ENCODE measurements at places on chromosomes 3 and 15.

- no peak for DNase-seq
Observed at GRCh38 chr3:119628390-119628789, 30.7 kb downstream of the PLA1A start.

DNA sequence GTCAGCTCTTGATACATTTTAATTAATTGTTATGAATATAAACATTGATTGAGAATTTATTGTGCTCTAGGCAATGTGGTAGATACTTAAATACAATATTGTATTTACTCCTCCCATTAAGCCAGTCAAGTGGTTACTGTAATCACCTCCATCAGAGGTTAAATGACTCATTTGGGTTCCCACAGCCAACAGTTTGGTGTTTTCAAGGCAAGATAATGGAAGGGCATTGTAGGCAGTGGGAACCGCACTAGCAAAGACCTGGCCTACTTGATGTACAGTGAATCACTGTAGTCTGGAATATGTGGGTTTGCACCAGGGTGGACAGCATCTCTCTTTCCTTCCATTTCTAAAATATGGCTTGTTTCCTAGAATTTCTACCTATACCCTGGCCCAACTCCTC lies 127.4 kb downstream of the EDEM1 start:
- no peak for DNase-seq

DNA sequence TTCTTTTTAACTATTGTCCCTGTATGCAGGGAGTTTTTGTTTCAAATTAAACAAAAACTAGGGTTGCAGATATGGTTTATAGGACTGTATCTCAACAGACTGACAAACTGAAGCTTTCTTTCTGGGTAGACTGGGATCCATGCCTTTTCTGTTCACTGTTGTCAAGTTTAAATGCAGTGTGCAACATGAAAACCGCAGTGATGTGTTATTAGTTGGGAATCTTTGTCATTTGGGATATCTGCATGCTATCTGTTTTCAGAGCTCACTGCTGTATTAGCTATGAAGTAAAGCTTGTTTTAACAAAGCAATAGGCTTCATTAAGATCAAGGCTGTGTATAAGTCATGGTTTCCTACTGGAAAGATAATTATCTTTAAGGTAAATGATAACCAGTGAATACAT lies 21.4 kb upstream of the MCF2L2 start:
- no peak for DNase-seq

DNA sequence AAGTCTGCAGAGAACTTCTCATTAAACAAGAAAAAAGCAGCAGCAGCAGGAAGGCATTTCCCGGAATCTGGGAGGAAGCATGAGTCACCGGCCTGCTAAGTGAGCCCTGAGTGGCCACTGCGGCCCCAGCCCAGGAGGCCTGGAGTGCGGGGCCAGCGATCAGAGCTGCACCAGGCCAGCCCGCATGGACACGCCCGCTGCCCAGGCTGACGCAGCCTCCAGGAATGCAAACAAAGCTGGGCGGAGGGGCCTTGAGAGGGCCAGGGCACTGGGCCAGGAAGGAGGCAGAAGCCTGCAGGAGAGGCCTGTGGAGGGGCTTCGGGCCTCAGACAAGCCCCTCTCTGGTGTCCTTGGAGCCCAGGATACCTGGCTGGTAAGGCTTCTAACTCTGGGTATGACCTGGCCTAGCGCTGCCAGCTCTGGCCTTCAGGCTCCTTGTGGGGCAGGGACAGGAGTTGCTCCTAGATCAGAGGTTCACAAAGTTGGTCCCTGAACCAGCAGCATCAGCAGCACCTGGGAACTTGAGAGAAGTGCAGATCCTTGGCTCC lies 101.2 kb downstream of the SMAD6 start:
- no peak for DNase-seq

- DNase-seq: no peak
Observed at GRCh38 chr3:143731776-143732175, 116.5 kb downstream of the SLC9A9 start.

GRCh38 chr15:96695426-96695825 lies 364.9 kb downstream of the NR2F2 start:
- no peak for DNase-seq

DNA sequence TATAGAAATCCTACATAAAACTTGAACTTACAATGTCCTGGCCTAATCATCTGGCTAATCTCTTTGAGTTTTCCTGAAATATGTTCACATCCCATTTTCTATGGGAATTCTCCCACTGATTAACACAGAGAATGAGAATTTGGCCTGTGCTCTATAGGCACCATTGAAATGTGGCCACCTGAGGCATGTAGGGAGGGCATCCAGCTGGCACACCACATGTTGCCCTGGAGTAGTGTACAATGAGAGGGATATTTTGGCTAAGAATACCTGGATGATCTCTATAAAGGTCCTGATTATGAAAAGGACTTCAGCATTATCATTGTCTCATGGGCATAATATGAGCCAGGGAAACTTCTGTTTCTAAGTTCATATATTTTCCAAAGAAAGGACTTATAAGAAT lies 324.0 kb downstream of the ZBTB20 start:
- DNase-seq: no peak

- no peak for DNase-seq
Observed at GRCh38 chr3:140342668-140343067, 335.2 kb upstream of the TRIM42 start.

Data from stimulated activated CD4-positive, alpha-beta T cell treated with anti-CD3 and anti-CD28 coated beads, TNF-alpha, amount 100 ng/mL, for 48 hours (primary cell).